Activated CD4-positive, CD25-positive, alpha-beta regulatory T cell treated with anti-CD3 and anti-CD28 coated beads, Interleukin-2, amount 50 U/mL, for 24 hours (primary cell): ENCODE measurements at places on chromosomes 3 and 15.
A peak's percentile ranks its signal among the peaks of the same experiment; 100 is the strongest.

DNA sequence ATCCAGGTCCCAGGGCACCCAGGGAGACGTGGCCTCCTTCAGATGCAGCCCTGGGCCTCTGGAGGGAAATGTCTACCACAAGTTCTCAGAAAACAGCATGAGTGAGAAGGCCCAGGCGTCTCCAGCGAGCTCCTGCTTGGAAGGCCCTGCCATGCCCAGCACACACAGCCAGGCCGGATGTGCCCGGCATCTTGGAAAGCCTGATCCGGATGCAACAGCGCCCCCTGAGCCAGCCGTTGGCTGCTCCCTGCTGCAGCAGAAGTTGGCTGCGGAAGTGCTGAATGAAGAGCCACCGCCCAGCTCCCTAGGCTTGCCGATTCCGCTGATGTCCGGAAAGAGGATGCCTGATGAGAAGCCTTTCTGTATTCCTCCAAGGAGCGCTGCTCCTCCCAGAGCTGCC, 856 bp downstream of the NPAP1 start:
- ATAC-seq: no peak

DNA sequence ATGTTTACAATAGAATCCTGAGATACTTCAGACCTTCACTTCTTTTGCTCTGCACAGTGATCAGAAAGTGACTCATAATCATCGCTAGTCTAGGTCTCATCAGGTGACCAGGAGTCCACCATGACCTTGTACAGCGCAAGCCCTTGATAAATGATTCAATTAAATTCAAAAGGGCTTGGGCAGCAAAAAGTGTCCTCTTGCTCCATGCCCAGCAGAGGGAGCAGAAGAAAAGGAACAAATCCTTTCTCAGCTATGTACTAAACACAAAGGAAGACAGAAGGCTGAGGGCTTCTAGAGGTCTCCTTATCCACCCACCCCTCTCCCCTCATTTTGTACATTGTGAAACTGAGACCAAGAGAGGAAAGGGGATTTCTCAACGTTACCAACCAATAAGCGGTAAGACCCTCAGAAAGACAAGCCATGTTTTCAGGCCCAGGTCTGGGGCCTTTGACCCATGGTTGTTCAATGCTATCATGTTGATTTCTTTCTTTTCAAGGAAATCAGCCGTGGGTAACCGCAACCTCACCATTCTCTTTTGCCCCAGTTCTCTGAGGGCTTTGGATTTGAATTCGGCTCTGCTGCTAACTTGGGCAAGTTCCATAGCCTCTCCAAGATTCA, 74.8 kb downstream of the AQP9 start:
- ATAC-seq: no peak

DNA sequence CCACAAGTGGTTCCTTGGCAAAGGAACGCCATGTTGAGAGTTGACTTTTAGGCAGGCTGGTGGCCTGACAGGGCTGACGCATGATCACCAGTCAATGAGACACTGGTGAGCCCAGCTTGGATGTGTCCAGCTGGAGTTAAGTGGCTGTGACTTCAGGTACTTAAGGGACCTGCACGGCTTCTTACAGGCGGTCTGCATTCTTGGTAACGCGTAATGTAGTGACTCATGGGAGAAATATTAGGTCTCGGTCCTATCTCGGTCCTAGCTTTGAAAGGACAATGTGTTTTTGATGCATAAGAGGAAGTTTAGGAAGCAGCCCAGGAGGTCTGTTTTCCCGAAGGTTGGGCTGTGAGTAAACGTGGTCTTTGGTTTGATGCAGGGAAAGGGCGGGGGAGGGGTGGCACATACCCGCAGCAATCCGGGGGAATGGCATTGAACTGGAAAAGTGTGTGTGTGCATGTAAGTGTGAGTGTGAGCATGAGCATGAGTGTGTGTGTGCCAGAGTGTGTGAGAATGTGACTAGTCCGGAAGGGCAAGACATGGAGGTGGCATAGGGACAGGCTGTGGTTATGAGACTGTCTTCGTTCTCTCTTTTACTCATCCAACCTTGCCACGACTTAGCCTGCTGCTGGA, 55.3 kb downstream of the FAM43A start:
- ATAC-seq: no peak

- peak; percentile 28 for ATAC-seq
Measured at GRCh38 chr3:189641776-189642175, 10.6 kb downstream of the TP63 start.

DNA sequence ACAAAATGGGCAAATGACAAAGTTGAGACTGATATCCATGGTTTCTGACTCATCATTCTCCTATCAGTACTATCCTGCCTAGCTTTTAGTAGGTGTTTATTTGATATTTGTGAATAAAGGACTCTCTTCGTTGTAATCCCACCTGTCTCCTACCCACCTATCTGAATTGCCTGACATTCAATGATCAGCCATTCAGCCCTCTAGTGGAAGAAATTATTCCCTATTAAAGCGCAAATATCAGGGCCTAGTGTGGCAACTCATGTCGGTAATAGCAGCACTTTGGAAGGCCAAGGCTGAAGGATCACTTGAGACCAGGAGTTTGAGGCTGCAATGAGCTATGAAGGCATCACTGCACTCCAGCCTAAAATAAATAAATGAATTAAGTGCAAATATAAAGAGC, 195.7 kb upstream of the SETMAR start:
- no peak for ATAC-seq

DNA sequence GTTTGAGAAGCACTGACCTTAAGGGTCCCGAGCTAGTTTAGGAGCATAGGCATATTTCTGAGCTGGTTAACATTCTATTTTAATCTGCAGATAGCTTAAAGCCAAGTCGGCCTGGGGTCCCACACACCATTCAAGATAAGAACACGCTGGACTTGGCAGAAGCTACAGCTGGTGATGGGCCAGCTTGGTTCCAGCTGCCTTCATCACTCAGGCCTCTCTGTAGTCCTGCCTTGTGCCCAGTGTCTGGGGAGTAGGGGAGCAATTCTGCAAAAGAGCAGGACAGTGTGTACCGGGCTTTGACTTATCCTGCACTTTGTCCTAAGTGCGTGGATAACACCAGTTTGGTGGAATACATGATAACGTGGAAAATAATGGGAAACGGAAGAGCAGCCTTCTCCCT, 164.5 kb downstream of the MEGF11 start:
- no peak for ATAC-seq

DNA sequence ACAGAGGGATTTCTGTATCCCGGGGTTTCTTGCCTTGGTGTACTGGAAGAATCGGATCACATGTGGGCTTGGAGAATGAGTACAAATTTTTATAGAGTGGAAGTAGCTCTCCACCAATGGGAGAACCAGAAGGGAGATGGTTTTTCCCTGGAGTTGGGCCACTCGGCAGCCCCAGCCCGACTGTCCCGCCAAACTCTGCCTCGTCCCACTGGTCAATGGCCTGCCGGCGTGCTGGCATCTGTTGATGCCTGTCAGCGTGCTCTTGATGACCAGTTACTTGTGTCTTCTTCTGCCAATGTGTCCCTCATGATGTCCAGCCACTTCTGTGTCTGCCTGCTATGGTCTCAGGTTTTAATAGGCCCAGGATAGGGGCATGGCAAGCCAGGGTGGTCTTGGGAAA, 100.5 kb downstream of the CFAP44 start:
- no peak for ATAC-seq

- ATAC-seq: no peak
Measured at GRCh38 chr3:145807990-145808389, 353.0 kb downstream of the PLOD2 start.

- peak; percentile 59 for ATAC-seq
Measured at GRCh38 chr3:71300951-71301393, 282.6 kb downstream of the FOXP1 start.
